A673 (cell line): ENCODE measurements at places on chromosomes 11 and 22. TPM values are rescaled to one million over a fixed set of nuclear protein-coding genes. Genes with fewer than 3 reads are reported as not detected.

HBG2 gene
- total RNA-seq: not detected in 2 replicates

DNA sequence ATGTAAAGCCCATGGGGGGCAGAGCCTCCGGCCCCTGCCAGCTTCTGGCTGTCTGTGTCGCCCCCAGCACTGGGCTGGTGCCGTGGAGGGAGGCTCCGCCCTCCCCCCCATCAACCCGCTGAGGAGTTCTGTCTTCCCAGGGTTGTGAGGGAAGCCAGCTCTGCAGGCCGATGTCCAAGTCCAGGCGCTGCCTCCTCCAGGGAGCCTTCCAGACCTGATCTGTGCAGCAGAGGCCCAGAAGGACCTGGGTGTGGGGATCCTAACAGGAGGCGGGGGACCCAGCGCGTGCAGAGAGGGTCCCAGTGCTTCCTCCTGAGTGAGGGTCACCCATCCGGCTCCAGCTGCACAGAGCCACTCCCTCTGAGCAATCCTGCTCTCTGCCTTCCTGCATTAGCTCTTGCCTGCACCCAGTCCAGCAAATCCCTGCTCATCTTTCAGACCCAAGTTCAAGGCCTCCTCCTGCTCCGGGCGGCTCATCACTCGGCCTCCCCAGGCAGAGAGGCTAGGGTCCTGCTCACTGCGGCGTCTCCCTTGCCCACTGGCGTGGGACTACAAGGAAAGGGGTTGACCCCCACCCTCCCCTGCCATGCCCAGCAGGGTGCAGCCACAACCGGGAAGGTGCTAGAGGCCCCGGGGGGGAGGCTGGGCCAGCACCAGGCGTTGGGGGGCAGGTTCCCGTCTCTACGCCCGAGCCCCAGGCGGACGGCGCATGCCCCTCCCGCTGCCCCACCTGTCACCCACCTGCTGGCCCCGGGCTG is 16.4 kb downstream of the PRR33 start:
- peaks cover 45% of the 10 kb centered on the region for H3K27me3 ChIP-seq
- no peaks in the 10 kb centered on the region for H3K36me3 ChIP-seq
- H3K4me3 ChIP-seq: no peak overlapping the region

- no peak overlapping the region for H3K4me3 ChIP-seq
- no peak overlapping the region for H3K27ac ChIP-seq
- H3K27me3 ChIP-seq: no peaks in the 10 kb centered on the region
- no peaks in the 10 kb centered on the region for H3K4me1 ChIP-seq
- DNase-seq: no peak
Observed at GRCh38 chr22:46203601-46203980, 46.5 kb downstream of the CDPF1 start.

DNA sequence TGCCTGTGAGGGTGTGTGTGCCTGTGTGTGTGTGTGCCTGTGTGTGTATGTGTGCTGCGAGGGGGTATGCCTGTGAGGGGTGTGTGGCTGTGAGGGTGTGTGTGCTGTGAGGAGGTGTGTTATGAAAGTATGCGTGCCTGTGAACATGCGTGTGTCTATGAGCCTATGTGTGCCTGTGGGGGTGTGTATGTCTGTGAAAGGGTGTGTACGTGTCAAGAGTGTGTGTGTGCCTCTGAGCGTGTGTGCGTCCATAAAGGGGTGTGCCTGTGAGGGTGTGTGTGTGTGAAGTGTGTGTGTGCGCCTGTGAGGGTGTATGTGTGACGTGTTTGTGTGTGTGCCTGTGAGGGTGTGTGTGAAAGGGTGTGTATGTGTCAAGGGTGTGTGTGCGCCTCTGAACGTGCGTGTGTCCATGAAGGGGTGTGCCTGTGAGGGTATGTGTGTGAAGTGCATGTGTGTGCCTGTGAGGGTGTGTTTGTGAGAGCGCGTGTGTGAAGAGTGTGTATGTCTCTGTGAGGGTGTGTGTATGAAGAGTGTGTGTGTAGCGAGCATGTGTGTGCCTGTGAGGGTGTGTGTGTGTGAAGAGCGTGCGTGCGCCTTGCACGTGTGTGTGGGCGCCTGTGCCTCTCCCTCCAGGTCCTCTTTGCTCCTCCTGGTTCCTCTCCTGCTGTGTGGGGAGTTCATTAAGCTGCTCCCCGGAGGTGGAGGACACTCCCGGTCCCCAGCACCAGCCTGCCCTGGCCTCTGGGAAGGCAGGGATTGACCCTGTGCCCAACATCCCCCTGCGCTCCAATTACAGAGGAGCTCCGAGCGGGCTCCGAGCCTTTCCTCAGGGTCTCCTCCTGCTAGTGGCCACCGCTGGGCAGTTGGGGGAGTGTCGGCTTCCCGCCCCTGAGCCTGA is 53.3 kb downstream of the CACNA1I start:
- no peak for DNase-seq
- no peak overlapping the region for H3K4me3 ChIP-seq
- H3K27me3 ChIP-seq: no peaks in the 10 kb centered on the region
- no peaks in the 10 kb centered on the region for H3K4me1 ChIP-seq
- no peaks in the 10 kb centered on the region for H3K36me3 ChIP-seq
- no peak overlapping the region for H3K27ac ChIP-seq
